Heart right ventricle (tissue), 16 donors: ENCODE measurements at places on chromosomes 16 and 17. TPM values are rescaled to one million over a fixed set of nuclear protein-coding genes. Genes with fewer than 3 reads are reported as not detected.

Gene MYH1
- total RNA-seq, result not detected

Gene YPEL2
- total RNA-seq, result 52.9 TPM

Gene CD300LB
- total RNA-seq, result 1.7 TPM

Gene CES3
- total RNA-seq, result 0.53 TPM

Gene EPOP
- total RNA-seq, result 1.1 TPM

- DNase-seq, result no peak
- H3K27me3 ChIP-seq, result no peaks in the 10 kb centered on the region
- H3K4me3 ChIP-seq, result no peak overlapping the region
- no peaks in the 10 kb centered on the region for H3K36me3 ChIP-seq
Observed at GRCh38 chr17:44926821-44927525, 11.7 kb upstream of the GFAP start.

GRCh38 chr17:12230481-12231354 lies 210.0 kb downstream of the MAP2K4 start:
- no peak overlapping the region for H3K27ac ChIP-seq
- no peaks in the 10 kb centered on the region for H3K36me3 ChIP-seq
- H3K4me3 ChIP-seq, result no peak overlapping the region
- DNase-seq, result no peak
- H3K27me3 ChIP-seq, result no peaks in the 10 kb centered on the region
- H3K4me1 ChIP-seq, result peaks cover 3% of the 10 kb centered on the region

- H3K27me3 ChIP-seq, result no peaks in the 10 kb centered on the region
- H3K27ac ChIP-seq, result no peak overlapping the region
- DNase-seq, result no peak
- H3K4me1 ChIP-seq, result no peaks in the 10 kb centered on the region
Observed at GRCh38 chr16:78962457-78962929, 638.0 kb downstream of the MAF start.

GRCh38 chr17:59762049-59762823 lies 54.8 kb downstream of the VMP1 start:
- no peak overlapping the region for H3K4me3 ChIP-seq
- peaks cover 11% of the 10 kb centered on the region for H3K36me3 ChIP-seq
- H3K27me3 ChIP-seq, result no peaks in the 10 kb centered on the region
- H3K27ac ChIP-seq, result peak overlapping the region; percentile 70
- no peaks in the 10 kb centered on the region for H3K4me1 ChIP-seq
- DNase-seq, result no peak

DNA sequence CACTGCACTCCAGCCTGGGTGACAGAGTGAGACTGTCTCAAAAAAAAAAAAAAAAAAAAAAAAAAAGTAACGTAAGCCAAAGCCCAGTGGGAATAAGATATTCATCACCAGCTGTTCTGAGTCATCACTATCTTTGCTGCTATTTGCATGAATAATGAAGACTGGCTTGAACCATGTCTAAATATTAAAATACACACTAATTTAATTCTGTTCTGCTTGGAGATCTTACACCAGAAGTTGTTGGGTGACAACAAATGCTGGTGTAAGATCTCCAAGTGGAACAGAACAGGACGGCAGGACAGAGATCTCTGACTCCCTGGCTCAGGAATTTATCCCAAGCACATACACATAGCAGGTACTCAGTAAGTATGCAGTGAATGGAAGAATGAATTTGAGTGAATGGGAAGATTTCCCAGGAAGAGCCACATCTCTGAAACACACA lies 19.6 kb downstream of the DNAH17 start:
- no peaks in the 10 kb centered on the region for H3K27me3 ChIP-seq
- peaks cover 4% of the 10 kb centered on the region for H3K4me1 ChIP-seq
- no peak overlapping the region for H3K27ac ChIP-seq
- H3K36me3 ChIP-seq, result no peaks in the 10 kb centered on the region
- no peak for DNase-seq

GRCh38 chr17:69796078-69796477 lies 278.9 kb upstream of the KCNJ16 start:
- no peaks in the 10 kb centered on the region for H3K4me1 ChIP-seq
- H3K4me3 ChIP-seq, result no peak overlapping the region
- no peaks in the 10 kb centered on the region for H3K27me3 ChIP-seq
- no peaks in the 10 kb centered on the region for H3K36me3 ChIP-seq
- H3K27ac ChIP-seq, result no peak overlapping the region

DNA sequence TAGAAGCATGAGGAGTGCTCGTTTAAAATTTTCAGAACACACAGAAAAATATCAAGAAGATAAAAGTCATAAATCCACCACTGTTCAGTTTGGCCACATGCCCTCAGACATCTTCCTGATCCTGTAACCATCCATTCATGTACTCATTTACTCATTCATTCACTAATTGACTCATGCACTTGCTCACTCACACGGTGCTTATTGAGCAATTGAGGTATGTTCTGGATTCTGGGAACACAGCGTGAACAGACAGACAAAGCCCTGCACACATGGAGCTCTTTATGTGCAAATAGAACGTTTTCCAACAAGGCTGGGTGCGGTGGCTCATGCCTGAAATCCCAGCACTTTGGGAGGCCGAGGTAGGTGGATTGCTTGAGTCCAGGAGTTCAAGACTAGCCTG lies 10.2 kb upstream of the NATD1 start:
- H3K36me3 ChIP-seq, result no peaks in the 10 kb centered on the region
- no peaks in the 10 kb centered on the region for H3K4me1 ChIP-seq
- H3K27ac ChIP-seq, result no peak overlapping the region
- no peaks in the 10 kb centered on the region for H3K27me3 ChIP-seq
- no peak overlapping the region for H3K4me3 ChIP-seq

DNA sequence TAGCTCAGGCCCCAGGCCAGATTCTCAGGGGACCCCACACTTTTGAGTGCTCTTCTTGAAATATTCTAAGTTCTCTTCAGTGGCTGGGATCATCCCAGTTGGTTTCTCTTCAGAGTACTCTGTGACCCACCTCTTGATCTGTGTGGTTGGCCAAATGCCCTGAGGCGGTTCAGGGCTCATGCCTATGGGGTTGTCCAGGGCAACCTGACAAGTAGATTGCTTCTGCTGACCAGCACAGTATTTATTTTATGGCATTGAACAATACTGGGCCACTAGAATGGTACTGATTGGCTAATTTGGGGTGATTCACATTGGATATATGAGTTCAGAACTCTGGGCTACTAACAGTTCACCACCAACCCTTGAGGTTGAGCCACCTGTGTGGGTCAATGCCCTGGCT lies 7.4 kb upstream of the GOSR2 start:
- no peaks in the 10 kb centered on the region for H3K4me1 ChIP-seq
- no peaks in the 10 kb centered on the region for H3K36me3 ChIP-seq
- H3K4me3 ChIP-seq, result no peak overlapping the region
- no peaks in the 10 kb centered on the region for H3K27me3 ChIP-seq
- H3K27ac ChIP-seq, result no peak overlapping the region

GRCh38 chr17:2821868-2822267 lies 25.6 kb downstream of the RAP1GAP2 start:
- H3K4me1 ChIP-seq, result no peaks in the 10 kb centered on the region
- no peak overlapping the region for H3K27ac ChIP-seq
- no peak for DNase-seq
- no peaks in the 10 kb centered on the region for H3K36me3 ChIP-seq

GRCh38 chr16:69195369-69196029 lies 8.5 kb downstream of the SNTB2 start:
- H3K27me3 ChIP-seq, result no peaks in the 10 kb centered on the region
- no peak for DNase-seq
- no peaks in the 10 kb centered on the region for H3K4me1 ChIP-seq
- H3K36me3 ChIP-seq, result no peaks in the 10 kb centered on the region
- H3K4me3 ChIP-seq, result no peak overlapping the region

DNA sequence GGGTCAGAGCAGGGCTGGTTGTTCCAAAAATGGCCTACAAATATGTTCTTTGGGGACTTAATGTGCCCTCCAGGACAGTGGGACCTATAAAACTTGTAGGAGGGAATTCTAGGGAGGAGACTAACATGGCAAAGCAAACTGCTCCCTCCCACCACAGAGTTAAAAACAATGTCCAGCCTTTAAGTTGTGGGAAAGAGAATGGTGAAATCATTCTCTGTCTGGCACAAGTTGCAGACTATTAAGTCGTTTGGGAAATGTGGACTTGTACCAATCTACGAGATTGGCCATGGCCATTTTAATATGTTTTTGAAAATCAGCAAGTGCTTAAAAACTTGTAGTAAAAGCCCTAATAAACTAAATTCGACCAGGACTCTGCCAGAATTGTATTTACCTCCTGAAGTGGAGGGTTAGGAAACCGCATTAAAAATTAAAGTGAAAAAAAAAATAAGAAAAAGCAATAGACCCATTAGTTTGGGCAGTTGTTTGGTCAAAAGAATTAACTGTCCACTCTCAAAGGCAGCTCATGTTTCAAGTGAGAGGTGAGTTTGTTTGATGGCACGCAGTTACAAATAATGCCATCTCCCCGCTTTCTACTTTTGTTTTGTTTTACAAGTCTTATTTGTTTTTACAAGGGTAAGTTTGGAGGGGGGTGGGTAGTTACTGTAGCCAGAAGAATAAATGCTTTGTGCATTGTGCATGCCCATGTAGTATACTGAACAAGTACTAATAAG lies 32.4 kb downstream of the ANKFN1 start:
- H3K27ac ChIP-seq, result no peak overlapping the region
- no peak overlapping the region for H3K4me3 ChIP-seq
- H3K27me3 ChIP-seq, result no peaks in the 10 kb centered on the region
- no peak for DNase-seq

- H3K4me3 ChIP-seq, result no peak overlapping the region
- H3K4me1 ChIP-seq, result no peaks in the 10 kb centered on the region
- no peak for DNase-seq
- H3K36me3 ChIP-seq, result no peaks in the 10 kb centered on the region
Observed at GRCh38 chr16:11610580-11610979, 23.9 kb upstream of the LITAF start.

DNA sequence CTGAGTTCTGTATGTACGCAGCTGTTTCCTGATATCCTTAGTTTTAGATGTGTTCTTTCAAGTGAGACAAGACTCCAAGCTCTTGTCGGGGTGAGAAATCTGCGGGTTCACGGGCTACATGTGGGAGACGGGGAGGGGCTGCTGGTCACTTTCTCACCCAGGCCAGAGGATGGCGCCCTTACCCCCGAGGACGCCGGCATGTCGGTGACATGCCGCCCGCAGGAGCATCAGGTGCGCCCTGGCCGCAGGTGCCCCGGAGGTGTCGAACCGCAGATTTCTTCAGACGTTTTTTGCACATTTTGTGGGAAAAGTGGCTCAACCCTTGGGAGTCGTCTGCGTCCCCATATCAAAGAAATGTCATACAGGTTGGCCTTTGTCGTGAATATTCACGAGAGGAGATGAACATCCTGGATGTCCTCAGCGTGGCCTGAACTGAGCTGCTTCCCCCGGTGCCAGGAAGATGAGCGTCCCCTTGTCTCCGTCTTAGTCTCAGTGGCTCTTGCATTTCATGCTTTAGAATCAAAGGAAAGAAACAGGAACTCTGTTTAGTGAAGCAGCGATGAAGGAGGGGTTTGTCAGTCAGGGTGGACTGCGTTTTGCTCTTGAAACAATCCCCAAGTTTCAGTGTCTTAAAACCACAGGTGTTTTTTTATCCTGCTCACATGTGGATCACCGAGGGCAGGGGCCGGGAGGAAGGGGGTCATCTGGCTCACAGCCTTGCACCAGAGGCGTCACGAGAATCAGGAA lies 75.4 kb upstream of the ZNF750 start:
- H3K4me1 ChIP-seq, result peaks cover 11% of the 10 kb centered on the region
- H3K27ac ChIP-seq, result no peak overlapping the region
- DNase-seq, result no peak
- H3K27me3 ChIP-seq, result no peaks in the 10 kb centered on the region
- H3K4me3 ChIP-seq, result no peak overlapping the region
- no peaks in the 10 kb centered on the region for H3K36me3 ChIP-seq

- no peak overlapping the region for H3K27ac ChIP-seq
- peaks cover 6% of the 10 kb centered on the region for H3K4me1 ChIP-seq
- peaks cover 92% of the 10 kb centered on the region for H3K27me3 ChIP-seq
- H3K4me3 ChIP-seq, result peak overlapping the region; percentile 31
Observed at GRCh38 chr17:36641331-36641876, 40.0 kb downstream of the MRM1 start.

- DNase-seq, result no peak
- H3K36me3 ChIP-seq, result no peaks in the 10 kb centered on the region
- H3K4me1 ChIP-seq, result peaks cover under 1% of the 10 kb centered on the region
- no peak overlapping the region for H3K27ac ChIP-seq
- H3K27me3 ChIP-seq, result peaks cover 37% of the 10 kb centered on the region
Observed at GRCh38 chr17:57040571-57040970, 44.5 kb upstream of the AKAP1 start.

GRCh38 chr17:81277421-81277820 lies 17.7 kb downstream of the SLC38A10 start:
- no peak overlapping the region for H3K4me3 ChIP-seq
- H3K4me1 ChIP-seq, result peaks cover 12% of the 10 kb centered on the region
- DNase-seq, result peak; percentile 57
